GM23248 (cell line): ENCODE measurements at places on chromosomes 5 and 9.

DNA sequence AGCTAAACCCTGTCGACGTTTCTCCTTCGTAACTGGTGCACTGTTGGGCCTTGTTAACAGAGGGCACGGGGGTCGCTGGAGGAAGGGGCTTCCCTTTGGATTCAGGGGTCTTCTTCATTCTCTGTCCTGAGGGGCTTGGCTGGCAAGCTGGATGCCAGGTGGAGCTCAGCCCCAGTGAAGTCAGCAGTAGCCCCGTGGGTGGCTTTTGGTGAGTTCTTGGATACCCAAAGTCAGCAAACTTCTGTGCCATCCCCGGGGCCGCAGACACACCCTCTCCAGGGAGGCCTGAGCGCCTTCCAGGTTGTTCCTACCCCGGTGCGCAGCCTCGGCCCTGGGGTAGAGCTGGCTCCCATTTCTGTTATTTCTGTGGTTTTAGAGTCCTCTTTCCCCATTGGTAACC, 12.3 kb upstream of the OBP2A start:
- no peak for DNase-seq

DNA sequence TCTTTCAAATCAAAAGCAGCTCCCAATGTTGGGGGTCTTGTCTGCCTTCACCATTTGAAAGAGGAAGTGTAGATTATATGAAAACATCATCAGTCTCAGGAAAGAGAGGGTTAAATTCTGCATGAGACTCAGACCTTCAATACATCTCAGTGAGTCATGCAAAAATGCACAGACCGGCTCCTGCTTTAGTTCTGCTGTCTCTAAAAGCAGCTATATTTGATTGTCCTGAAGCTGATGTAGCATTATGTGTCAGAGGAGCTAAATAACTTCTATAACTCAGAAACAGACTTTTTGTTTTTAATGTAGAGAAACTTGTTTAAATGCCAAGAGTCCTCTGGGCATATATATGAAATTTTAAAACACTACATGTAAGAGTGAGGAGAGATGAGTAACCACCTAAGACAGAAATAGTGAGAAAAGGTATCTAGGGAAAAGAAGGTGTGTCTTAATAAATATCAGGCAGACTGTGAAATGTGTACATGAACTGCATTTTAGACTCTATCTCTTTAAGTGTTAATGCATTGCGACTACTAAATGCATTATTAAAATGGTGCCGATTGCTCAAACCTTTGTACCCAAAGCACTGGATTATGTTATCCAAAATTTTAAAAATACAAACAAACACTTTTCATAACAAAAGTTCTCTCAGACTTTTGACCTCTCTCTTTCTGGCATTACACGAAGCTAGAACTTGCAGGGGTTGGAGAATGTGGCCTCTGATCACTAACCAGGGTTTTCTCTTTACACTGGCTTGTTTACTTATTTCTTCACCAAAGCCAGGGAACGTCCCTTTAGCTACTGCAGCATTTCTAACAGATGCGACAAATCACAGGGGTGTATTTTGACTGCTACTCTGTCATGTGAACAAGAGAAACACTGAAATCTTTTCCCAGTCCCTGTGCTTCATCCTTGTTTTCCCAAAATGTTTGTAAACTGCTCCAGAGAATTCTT, 302.3 kb downstream of the ARL15 start:
- DNase-seq: peak; percentile 67

GRCh38 chr9:112135706-112136105, 39.4 kb downstream of the SUSD1 start:
- no peak for DNase-seq

DNA sequence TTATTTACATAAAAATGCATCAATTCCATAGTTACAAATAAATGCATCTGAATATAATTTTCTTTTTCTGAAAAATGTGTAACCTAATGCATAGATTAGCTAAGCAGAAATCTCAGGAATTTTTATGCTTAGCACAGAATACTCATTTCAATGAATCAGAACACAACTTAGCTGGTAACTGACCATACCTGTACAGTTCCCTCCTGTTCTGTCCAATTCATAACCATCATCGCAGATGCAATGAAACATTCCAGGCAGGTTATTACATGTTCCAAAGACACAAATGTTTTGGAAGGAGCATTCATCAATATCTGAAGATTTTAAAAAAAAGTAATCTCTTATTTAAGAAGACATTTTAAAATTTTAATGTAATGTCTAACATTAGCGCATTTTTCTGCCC, 219.4 kb downstream of the FBN2 start:
- DNase-seq: no peak

- peak; percentile 84 for DNase-seq
Observed at GRCh38 chr9:136095070-136096058, at the start of gene NACC2. Gene NACC2 (minus strand): TSS chr9:136095289. CDS start chr9:136050521, 44,768 bp downstream.

GRCh38 chr5:159605585-159605984, 275.3 kb upstream of the IL12B start:
- DNase-seq: no peak

GRCh38 chr5:111372799-111373198, 139.5 kb downstream of the STARD4 start:
- DNase-seq: no peak

GRCh38 chr5:54360089-54360488, 49.7 kb upstream of the ARL15 start:
- peak; percentile 84 for DNase-seq

DNA sequence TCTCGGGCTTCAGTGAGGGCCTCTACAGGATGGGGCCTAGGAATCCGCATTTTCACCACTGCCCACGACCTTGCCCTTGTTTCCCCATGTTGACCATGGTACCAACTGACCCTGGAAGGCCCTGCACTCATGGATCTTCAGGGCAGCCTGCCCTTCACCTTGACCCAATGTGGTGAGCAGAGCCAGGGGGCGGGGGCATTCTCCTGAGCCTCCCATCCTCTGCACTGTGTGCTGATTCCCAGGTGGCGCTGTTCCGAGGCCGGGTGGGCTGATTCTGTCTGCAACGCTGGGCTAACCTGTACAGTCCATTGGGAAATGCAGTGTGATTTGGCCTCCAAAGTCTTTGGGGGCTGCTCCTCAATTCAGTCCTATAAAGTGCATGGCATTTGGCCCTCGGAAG, 68.7 kb downstream of the SHB start:
- no peak for DNase-seq

DNA sequence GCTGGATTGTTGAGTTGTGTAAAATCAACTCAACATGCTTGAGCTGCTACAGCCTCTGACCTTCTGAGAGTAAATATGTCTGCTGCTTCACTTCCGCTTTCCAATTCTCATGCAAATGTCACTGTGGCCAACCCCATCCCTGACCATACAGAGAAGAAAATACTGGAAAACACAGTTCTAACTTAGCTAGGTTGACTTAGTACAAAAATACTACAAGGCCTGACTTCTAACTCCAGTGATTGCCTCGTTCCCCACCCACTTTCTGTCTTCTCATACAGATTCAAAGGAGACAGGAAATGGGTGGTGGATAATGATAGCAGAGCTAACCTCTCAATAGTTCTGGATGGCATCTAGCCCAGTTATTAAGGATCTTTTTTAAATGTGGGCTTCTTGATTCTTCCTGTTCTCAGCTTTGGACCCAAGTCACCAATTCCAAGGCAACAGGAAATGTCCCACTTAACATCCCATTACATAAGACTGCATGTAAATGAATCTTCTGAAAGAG, 226.6 kb upstream of the SLC24A2 start:
- no peak for DNase-seq

DNA sequence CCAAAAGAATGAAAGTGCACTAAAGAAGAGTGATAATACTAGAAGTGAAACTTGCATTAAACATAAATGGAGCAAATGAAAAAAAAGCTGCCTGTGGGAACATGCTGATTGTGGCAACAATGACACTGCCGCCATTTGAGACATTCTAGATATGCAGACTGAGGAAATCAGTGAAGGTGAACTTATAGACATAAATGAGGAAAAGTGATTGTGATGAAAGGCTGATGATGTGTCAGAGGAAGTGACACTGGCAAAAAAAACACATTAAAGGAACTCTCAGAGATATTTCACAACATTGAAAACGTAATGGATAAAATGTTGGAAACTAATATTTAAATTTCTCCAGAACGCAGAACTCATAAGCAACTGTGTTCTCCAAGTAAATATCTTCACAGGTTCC, 1.2 kb downstream of the ERCC8 start:
- peak; percentile 32 for DNase-seq

DNA sequence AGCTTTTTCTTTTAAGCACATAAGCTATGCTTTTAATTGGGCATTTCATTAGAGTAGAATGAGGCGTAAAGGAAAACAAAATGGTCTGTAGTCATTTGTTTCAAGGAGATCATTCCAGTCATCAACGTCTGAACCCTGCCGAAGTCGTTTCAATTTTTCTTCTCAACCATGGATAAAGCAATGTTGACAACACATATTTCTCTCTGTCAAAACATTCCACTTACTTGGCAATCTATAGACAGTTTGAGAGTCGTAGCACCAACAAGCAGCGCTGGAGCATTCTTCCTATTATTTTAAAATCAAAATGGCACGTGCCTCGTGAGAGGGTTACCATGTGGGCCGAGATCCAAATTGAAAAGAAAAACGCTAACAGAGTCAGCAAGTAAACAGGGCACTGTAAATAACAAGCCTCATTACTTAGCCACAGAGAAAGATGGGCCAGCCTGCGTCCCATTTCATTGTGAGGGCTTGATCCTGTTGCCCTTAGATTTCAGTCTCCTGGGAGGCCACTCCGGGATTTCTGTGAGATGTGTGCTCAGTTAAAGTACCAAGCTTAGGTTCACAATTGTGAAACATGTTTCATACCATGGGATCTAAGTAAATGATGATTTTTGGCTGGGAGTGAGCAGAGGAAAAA, 422.9 kb downstream of the DTWD2 start:
- DNase-seq: no peak

- no peak for DNase-seq
Observed at GRCh38 chr5:34501016-34501415, 155.1 kb upstream of the RAI14 start.

GRCh38 chr9:123282362-123283047, 14.1 kb upstream of the STRBP start:
- no peak for DNase-seq

DNA sequence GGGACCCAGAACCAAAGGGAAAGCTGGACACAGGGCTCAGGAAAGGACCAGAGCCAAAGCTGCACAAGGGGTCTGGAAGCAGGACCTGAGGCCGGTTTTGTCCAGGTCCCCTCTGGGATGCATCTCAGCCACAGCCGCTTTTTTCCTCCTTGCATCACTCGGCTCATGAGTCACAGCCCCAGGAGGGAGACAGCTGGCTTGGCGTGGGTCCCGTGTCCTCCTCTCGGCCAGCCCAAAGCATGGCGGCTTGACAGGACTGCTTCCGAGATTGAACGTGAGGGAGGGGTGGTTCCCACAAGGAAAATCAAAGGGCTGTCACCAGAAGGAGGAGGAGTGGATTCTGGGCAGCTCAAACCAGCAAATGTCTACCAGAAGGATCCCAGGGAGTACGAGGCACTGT, 56.7 kb upstream of the CPLX2 start:
- DNase-seq: peak; percentile 96

GRCh38 chr9:5721279-5722087, 92.6 kb downstream of the RIC1 start:
- no peak for DNase-seq

DNA sequence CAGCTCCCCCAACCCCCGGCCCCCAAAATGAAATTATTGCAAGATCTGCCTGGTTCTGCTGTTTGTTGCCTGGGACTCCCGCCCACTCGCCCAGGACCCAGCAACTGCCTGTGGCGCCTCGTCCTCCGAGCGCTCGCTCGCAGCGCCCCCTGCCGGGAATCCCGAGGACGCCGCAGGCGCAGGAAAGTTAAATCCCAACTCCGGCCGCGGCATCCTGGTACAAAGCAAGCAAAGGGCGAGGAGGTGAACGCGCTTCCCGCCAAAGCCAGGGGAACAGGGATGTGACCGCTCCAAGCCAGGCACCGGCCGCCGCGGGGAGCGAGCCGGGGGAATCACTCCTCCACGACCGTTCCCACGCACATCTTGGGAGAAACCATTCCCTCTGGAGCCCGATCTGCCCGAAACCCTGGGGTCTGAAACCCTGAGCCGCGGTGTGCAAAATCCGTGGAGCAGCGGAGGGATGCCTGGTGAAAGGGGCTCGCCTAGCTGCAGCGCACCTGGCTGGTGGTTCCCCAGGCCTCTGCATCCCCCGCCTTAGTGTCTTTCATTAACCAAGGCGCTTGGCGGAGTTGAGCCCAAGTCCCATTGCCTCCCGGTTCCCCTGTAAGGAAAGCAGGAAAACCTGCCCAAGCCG, 1.3 kb downstream of the SEMA5A start:
- DNase-seq: peak; percentile 93

DNA sequence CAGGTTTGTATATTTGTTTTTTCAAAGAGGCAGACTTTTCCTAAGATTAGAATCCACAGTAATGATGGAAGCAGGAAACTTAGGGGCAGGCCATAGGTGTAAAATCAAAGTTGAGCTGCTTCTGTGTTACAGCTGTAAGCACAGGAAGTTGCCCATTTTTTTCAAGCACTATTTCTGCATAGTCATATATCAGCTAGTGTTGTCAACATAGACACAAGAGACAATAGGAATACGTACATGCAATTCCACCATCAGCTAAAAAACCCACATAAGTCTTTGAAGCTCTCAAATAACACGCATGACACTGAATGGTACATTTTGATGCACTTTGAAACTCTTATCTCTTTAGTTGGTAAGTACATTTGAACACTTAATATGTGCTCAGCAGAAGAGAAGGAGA, 20.2 kb upstream of the SMIM15 start:
- DNase-seq: no peak

GRCh38 chr9:126649477-126649876, 35.7 kb downstream of the LMX1B start:
- no peak for DNase-seq

DNA sequence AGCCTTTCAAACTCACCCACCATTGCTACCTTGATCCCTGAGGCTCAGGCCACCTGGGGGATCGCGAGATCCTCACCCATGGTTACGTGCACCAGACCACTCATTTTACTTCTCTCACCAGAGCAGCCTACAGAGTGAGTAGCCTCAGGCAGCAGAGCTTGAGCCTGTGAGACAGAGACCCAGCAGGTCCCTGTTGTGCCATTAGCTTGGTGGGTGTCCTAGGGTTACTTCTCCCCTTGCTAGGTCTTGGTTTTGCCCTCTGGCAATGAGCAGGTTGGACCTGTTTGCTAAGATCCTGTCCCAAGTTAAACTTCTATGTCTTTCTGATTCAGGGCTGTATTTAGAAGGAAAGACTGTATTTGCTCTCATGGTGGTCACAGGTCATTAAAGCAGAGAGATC, 21.8 kb downstream of the WHRN start:
- DNase-seq: no peak

- no peak for DNase-seq
Observed at GRCh38 chr5:181221105-181221791, 1.8 kb upstream of the TRIM41 start.

- DNase-seq: no peak
Observed at GRCh38 chr9:9091387-9091786, 1291.8 kb upstream of the DMAC1 start.

- no peak for DNase-seq
Observed at GRCh38 chr9:91502475-91502874, 78.8 kb upstream of the NFIL3 start.

DNA sequence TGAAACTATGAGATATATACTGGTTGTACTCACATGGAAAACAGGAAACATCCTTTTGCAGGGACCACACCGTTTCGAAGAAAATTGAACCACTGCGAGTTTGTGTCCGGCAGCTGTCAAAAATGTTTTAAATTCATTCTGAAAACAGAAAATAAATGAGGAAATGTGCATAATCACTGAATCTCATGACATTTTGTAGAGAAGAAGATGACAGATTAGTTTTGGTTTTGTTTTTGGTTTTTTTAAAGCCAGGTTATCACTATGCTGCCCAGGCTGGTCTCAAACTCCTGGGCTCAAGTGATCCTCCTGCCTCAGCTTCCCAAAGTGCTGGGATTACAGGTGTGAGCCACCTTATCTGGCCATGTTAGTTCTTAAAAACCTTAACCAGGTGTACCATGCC, 3.5 kb downstream of the TXNDC8 start:
- no peak for DNase-seq

- peak; percentile 80 for DNase-seq
Observed at GRCh38 chr9:118577121-118577520, 792.1 kb downstream of the BRINP1 start.
